ENCODE measurements at places on chromosomes 2 and 18.

- no peak for DNase-seq
Measured at GRCh38 chr2:219174801-219175200, 1.9 kb downstream of the CNPPD1 start.

DNA sequence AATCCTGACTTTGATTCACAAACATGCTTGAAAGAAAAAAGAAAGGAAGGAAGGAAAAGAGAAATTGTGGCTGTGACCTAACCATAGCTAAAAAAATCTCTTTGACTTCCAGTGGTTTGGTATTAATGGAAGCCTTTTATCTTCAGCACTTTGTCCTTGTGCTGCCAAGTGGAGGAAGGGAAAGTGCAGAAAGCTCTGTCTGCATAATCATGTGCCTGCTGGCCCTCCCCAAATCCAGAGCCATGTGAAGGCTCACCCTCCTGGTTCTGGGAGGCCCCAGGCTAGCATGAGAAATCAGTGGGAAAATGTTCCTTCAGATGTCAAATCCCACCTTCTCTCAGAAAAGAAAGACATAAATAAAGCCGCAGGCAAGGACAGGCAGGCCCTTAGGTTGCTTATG is 48.3 kb upstream of the BMPR2 start:
- DNase-seq: no peak

- DNase-seq: no peak
Measured at GRCh38 chr2:105309147-105309545, 20.4 kb downstream of the TGFBRAP1 start.

DNA sequence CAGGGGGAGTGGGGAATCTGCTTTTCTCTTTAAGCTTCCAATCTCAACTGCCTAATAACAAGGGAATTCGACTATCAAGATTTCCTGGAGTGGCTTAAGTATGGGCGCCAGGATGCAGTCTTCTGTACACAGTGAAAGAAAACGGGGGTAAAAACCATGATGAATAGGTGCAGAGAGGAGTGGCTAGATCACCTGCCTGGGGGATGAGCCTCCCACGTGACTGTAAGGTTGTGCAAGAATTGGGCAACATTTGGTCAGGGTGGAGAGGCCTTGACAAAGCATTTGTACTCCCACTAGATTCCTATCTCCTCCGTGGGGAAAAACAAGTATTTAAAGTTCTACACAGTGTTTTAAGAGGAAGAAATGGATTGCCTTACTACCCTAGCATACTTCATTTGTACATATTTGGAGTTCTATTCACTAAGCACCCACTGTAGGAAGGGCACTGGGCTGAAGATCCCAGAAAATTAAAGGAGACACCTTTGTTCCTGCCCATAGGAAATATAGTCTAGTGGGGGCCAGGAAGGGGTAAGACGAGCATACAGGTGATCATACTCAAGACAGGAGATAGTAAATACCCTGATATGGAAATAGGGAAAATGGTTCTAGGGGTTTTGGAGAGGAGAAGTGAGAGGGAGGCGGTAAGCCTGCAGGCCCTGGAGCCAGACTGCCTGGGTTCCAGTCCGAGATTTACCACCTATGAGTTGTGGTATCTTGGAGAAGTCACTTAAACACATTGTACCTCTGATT is 29.2 kb downstream of the EPAS1 start:
- DNase-seq: no peak

DNA sequence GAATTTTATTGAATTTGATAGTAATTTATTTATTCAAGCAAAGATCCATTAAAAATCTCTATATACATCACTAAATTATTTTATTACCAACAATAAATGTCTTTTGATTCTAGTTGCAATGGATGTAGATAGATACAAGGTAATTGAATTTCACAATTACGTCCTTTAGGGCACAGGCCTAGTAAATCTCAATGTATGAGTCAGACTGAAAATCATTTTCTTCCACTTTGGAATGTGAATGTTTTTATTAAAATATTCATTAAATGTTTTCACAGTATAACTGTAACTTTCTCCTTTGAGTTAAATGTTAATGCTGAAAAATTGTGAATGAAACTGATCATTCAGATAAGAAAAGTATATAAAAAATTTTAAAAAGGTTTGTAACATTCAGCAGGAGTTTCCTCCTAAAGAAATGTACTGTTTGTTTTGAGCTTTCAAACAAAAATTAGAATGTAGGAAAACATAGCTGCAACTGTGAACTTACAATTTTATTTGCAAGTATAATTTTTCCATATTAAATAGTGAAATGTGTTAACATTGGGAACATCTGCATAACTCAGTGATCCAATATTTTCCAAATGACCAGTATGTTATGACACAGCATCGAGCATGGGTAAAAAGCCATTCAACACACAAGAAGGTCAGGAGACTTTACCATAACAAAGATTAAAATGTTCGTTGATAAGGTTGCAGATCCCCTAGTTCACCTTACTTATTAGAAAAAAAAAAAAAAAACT is 663.7 kb downstream of the METTL4 start:
- DNase-seq: no peak

- DNase-seq: no peak
Measured at GRCh38 chr2:42376758-42377157, 15.7 kb upstream of the COX7A2L start.

- no peak for DNase-seq
Measured at GRCh38 chr18:34957119-34957863, 83.9 kb upstream of the MAPRE2 start.

- DNase-seq: no peak
Measured at GRCh38 chr2:231197706-231198290, 633 bp upstream of the ARMC9 start.

GRCh38 chr2:219636941-219637841 is 9.8 kb downstream of the SLC4A3 start:
- no peak for DNase-seq

GRCh38 chr2:174072857-174073256 is 107.7 kb upstream of the SP3 start:
- no peak for DNase-seq

- DNase-seq: no peak
Measured at GRCh38 chr2:240259201-240259923, 118.9 kb upstream of the OTOS start.

- DNase-seq: no peak
Measured at GRCh38 chr2:34096562-34097171, 497.6 kb upstream of the FAM98A start.

- no peak for DNase-seq
Measured at GRCh38 chr2:28801726-28802125, 8.9 kb upstream of the SPDYA start.

DNA sequence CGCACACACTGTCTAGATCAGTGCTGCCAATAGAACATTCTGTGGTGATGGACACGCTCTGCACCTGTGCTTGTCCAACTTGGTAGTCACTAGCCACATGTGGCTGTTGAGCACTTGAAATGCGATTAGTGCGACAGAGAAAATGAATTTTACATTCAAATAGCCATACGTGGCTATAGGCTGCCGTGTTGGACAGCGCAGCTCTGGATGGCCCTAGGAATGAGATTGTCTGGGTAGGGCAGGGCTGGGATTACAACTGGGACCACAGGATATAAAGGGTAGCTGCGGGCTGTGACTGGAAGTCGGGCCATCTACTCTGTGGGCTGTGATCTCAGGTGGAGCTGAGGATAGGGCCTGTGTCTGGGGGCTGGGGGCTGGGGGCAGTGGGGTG is 5.2 kb downstream of the ASIC4 start:
- no peak for DNase-seq
